ENCODE measurements at places on chromosomes 12 and 14. TPM values are rescaled to one million over a fixed set of nuclear protein-coding genes. Genes with fewer than 3 reads are reported as not detected.

REM2 gene
- 1.5 TPM for polyA plus RNA-seq

OLR1 gene
- not detected for polyA plus RNA-seq

KCNC2 gene
- not detected for polyA plus RNA-seq

EML5 gene
- 0.34 TPM for polyA plus RNA-seq

GNB3 gene
- polyA plus RNA-seq: not detected

FGF23 gene
- not detected for polyA plus RNA-seq

COX8C gene
- 0.47 TPM for polyA plus RNA-seq

LALBA gene
- polyA plus RNA-seq: not detected

FOXN4 gene
- 0.11 TPM for polyA plus RNA-seq

POTEM gene
- not detected for polyA plus RNA-seq

ZDHHC22 gene
- polyA plus RNA-seq: not detected

ETFBKMT gene
- polyA plus RNA-seq: 0.63 TPM

SLC7A8 gene
- 1.0 TPM for polyA plus RNA-seq

NANOG gene
- not detected for polyA plus RNA-seq

CBLN3 gene
- polyA plus RNA-seq: 0.11 TPM

USP15 gene
- polyA plus RNA-seq: 213 TPM

TMEM229B gene
- 8.2 TPM for polyA plus RNA-seq

PSMB11 gene
- polyA plus RNA-seq: not detected

AJUBA gene
- 0.69 TPM for polyA plus RNA-seq

KLRC4 gene
- polyA plus RNA-seq: not detected

ACTN1 gene
- 78.8 TPM for polyA plus RNA-seq

CLECL1 gene
- not detected for polyA plus RNA-seq

CIDEB gene
- polyA plus RNA-seq: 10.3 TPM

ACSS3 gene
- polyA plus RNA-seq: not detected

PDZRN4 gene
- polyA plus RNA-seq: not detected

ZBTB39 gene
- 1.5 TPM for polyA plus RNA-seq

CHGA gene
- 0.28 TPM for polyA plus RNA-seq

ADAMTS20 gene
- polyA plus RNA-seq: not detected

PLBD1 gene
- 0.57 TPM for polyA plus RNA-seq

SLC6A15 gene
- not detected for polyA plus RNA-seq

DNAH10 gene
- polyA plus RNA-seq: not detected

DDX55 gene
- 16.3 TPM for polyA plus RNA-seq

SMIM41 gene
- polyA plus RNA-seq: not detected

OAS1 gene
- polyA plus RNA-seq: 115 TPM

EMP1 gene
- 0.38 TPM for polyA plus RNA-seq

SLC2A13 gene
- polyA plus RNA-seq: 0.96 TPM

IL23A gene
- polyA plus RNA-seq: 12.2 TPM

NTF3 gene
- polyA plus RNA-seq: not detected

NIN gene
- 18.8 TPM for polyA plus RNA-seq

SERPINA3 gene
- not detected for polyA plus RNA-seq

PTHLH gene
- polyA plus RNA-seq: not detected

FBLN5 gene
- polyA plus RNA-seq: 21.2 TPM

MMP17 gene
- not detected for polyA plus RNA-seq

PLEKHA5 gene
- 2.4 TPM for polyA plus RNA-seq

ANKS1B gene
- polyA plus RNA-seq: 15.1 TPM

PRB2 gene
- polyA plus RNA-seq: not detected

FAR2 gene
- 7.4 TPM for polyA plus RNA-seq

POTEG gene
- not detected for polyA plus RNA-seq

PROX2 gene
- polyA plus RNA-seq: not detected

CMTM5 gene
- not detected for polyA plus RNA-seq

NAA30 gene
- 14.2 TPM for polyA plus RNA-seq

GDF3 gene
- polyA plus RNA-seq: not detected

NAV3 gene
- polyA plus RNA-seq: not detected

HSPA2 gene
- 0.48 TPM for polyA plus RNA-seq

DPPA3 gene
- polyA plus RNA-seq: not detected

CCDC177 gene
- polyA plus RNA-seq: not detected

All from CD4-positive, CD25-positive, alpha-beta regulatory T cell (primary cell).